B cell (primary cell): ENCODE measurements at places on chromosomes 5 and 9.

- DNase-seq, result no peak
These were observed 369.6 kb downstream of the IRX2 start for GRCh38 chr5:2381861-2382260.

DNA sequence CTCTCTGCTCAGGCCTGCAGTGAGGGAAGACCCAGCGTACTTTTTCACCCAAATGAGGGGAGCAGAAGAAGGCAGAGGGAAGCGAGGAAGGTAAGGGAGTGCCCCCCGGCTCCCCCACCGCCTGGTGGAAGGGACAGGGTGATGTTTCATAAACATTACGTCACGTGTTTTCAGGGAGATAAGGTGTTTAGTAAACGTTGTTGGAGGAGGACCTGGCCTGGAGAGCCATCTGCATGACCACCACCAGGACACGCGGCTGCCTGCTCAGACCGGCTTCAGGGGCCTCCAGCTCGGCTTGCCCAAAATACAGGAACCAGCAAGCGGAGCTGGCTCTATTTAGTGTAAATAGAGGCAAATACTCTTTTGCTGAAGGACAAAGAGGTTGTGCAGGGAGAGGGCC, 40.0 kb upstream of the C5orf58 start:
- DNase-seq, result no peak

DNA sequence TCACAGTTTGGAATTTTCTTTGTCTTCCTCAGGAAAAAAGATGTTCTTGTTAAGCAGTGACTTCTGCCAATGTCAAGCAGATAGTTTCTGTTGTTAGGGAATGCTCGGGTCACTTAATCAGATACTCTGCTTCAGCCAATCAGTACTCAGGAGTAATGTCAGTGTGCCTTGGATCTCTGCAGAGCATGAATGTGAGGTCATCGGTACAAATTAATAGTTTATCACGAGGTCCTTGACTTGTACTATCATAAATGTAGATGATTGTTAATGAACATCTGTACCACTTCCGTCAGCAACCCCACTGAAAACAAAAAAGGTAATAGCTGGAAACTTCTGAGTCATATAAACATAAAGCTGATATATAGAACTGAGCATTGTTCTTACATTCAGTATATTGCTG, 73.6 kb downstream of the FBXL7 start:
- DNase-seq, result no peak

GRCh38 chr9:82148901-82149461, 160.4 kb downstream of the SPATA31D1 start:
- DNase-seq, result no peak

DNA sequence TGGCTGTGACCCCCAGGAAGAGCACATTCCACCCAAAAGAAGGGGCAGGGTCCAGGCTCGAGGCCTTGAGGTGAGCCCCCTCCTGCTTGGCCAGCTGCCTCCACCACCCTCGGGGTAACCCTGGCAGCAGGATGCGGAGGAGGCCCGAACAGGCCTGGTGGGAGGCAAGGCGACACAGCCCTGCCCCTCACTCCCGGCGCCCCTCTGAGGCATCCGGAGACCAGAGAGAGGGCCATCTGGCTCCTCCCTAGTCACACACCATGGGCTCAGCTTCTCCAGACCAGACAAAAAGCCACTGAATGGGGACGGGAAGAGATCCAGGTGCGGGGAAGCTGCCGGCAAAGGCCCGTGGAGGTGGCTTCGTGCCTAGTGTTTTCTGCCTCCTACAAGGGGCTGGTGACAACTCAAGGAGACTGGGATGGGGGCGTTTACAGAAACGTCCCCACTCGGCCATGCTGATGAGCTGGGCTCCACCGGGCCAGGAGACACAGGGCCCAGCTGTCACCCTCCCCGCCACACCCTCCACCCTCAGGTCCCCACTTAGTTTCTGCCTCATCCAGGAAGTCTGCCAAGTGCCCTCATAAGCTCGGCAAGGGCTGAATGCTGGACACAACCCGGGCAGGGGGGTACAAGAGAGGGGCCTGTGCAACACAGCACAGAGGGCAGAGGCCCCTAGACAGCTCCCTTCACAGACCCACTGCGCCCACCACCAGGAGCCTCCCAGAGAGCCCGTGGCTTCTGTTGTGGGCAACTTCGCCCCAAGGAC, 41.9 kb downstream of the NACC2 start:
- DNase-seq, result no peak

GRCh38 chr9:112495614-112496013, 9.0 kb downstream of the KIAA1958 start:
- no peak for DNase-seq

- DNase-seq, result no peak
These were observed 586.3 kb downstream of the BRINP1 start for GRCh38 chr9:118782790-118783463.

DNA sequence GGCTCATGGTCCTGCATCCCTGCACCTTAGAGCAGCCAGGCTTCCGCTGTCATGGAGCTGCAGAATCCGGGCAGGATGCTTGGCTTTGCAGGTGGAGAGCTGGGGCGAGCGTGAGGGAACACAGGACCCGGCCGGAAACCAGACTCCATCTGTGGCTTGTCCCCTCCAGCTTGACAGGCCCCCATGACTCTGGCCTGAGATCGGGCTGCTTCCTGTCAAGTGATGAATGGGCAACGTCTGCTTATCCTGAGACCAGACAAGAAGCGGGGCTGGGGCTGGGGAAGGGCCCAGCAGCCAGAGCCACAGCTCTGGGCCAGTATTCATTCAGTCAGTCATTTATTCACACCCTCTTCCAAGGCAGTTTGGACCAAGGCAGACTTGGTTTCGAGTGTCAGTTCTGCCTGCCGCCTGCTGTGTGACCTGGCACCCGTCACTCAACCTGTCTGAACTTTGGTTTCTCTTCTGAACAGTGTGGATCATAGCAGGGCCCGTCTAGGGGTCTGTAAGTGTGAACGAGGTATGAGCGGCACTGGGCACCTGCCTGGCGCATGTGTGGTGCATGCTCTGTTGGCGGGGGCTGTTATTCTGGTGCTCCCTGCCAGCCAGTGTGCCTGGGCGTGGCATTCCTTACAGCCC, 37.5 kb downstream of the NEK6 start:
- DNase-seq, result no peak

DNA sequence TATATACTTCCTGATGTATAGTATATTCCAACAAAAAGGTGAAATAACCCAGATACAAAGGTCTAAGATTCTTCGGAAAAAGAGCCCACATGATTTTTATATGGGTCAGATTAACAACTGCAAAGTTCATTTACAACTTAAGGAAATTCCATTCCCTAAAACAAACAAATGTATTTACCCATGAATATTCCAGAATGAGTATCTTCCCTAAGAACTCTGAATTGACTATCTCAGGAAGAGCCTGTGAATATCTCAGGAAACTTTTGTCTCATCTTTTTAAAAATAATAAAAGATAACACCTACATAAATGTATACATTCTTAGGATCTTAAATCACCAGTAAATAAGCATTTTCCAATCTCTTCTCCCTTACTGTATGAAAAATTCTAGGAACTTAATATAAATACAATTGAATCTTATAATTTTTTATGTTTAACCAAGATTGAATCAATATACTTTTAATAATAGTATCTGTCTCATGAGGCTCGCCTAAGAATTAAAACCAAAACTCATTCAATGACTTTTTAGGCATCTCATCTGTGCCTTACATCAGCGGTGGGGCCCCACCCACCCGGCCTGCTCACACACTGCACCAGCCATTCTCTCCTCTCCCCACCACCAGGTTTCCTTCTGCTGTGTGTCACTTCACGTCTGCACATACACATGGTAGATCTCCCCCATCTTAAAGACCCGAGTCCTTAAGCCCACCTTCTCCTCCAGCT, 78.1 kb downstream of the RAPGEF1 start:
- DNase-seq, result peak; percentile 44

GRCh38 chr5:113043491-113043931, 66.9 kb downstream of the DCP2 start:
- no peak for DNase-seq

DNA sequence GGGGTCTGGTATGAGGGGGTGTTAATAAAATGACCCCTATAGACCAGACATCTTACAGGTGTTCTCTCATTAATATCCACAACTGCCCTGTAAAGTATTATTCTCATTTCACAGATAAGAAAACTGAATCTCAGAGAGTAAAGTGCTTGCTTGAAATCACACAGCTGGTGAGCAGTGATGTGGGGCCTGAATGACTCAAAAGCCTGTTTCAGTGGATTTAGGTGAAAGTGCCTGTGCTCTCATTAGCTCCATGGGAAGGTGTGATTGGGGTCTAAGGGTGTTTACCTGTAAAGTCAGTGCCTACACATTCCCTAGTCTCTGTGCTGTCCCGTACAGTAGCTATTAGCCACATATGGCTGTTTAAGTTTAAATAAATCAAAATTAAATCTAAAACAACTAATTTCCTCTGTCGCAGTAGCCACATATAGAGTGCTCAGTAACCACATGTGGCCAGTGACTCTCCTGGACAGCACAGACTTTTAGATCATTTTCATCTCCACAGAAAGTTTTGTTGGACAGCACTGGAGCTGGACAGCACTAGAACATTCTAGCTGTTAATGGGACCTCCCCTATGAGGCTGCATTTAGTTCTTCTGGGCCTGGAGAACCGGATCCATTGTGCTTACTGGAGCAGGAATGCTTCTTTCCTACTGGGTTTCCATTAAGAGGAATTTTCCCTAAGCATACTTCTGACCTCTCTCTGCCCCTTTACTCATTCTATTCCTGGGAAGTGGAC, 52.5 kb upstream of the SEMA6A start:
- DNase-seq, result no peak

- DNase-seq, result no peak
These were observed 9.7 kb upstream of the PDCD1LG2 start for GRCh38 chr9:5500441-5501235.

GRCh38 chr9:98951967-98952366, 8.3 kb downstream of the COL15A1 start:
- DNase-seq, result no peak

- DNase-seq, result no peak
These were observed 54.3 kb upstream of the ANKRD33B start for GRCh38 chr5:10509575-10509974.

DNA sequence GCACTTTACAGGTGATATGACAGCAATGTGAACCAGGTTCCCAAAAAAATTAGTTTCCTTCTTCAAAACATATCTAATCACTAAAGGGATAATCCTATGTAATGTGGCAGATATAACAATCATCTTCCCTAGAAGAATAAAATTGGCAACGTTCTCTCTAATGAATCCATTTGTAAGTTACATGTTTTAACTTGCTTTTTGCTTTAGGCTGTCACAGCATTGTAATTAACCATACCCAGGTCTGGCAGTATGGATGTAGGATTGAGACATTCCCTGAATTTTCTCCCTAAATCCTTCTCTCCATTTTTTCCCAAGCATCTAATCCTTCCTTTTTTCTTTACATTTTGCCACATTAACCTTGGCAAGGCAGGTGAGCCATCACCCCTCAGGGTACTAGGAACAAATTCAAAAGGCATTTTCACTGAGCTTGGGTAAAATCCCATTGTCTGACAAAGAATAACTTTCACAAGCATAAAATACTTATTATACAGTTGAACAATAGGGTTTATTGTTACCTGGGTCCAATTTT, 548.3 kb downstream of the SEMA5A start:
- no peak for DNase-seq

DNA sequence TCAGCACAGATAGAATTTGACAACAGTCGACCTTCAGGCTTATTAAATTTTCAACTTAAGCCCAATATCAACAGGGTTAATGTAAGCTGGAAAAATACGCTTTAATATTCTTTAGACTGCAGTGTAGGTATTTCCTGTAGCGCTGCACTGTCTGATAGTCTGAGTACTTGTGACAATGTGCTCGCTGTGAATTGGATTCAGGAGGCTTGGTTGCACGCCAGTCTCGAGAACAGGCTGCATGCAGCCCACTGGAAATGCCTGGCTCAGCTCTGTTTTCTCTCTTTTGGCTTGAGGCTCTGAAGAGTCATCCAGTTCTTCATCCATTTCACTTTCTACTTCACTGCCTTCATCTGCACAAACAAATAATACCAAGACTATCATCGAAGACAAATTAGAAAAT, 300.9 kb downstream of the RFX3 start:
- no peak for DNase-seq

DNA sequence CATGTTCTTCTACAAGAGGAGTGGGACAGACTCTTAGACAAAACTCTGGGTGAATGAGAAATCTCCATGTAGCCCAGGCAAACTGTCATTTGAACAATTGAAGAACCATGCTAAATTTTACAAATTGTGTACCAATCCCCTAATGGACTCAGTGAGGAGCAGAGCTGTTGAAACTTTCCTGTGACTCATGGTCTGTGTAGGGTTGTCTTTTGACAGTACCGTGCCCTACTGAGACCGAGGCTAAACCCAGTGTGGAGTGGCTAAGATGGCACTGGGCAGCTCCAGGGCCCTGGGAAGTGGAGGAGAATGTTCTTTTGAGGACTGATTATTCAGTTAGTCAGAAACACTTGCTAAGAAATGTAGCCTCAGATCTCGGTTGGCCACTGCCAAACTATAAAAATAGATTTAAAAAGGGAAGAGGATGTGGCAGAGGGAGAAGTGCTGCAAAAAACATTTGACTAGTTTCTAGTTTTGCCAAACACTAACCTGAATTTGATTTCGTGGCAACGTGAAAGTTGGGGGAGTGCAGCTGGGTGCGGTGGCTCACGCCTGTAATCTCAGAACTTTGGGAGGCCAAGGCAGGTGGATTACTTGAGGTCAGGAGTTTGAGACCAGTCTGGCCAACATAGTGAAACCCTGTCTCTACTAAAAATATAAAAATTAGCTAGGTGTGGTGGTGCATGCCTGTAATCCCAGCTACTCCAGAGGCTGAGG, 24.7 kb downstream of the POU4F3 start:
- no peak for DNase-seq

GRCh38 chr5:1227667-1228066, 2.5 kb downstream of the SLC6A18 start:
- DNase-seq, result no peak

DNA sequence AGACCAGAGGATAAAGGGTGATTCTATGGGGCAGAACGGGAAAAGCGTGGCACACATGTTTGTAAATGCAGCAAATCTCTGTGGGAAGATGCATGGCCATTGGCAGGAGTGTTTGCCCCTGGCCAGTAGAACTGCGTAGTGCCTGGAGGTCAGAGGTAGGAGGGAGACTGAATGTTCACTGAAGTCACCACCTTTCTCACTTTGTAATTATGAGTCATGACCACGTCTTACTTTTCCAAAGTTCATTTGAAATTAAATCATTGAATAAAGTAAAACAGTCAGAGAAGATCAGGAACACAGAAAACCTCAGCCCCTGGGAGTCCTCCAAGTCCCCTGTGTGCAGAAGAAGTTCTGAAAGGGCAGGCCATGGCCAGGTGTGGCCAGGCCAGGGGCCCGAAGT, 4.6 kb downstream of the PTGES start:
- DNase-seq, result no peak
